Caco-2 (cell line): ENCODE measurements at places on chromosomes 2 and 18.

- DNase-seq: no peak
Observed at GRCh38 chr2:123513351-123513750, 511.7 kb upstream of the CNTNAP5 start.

DNA sequence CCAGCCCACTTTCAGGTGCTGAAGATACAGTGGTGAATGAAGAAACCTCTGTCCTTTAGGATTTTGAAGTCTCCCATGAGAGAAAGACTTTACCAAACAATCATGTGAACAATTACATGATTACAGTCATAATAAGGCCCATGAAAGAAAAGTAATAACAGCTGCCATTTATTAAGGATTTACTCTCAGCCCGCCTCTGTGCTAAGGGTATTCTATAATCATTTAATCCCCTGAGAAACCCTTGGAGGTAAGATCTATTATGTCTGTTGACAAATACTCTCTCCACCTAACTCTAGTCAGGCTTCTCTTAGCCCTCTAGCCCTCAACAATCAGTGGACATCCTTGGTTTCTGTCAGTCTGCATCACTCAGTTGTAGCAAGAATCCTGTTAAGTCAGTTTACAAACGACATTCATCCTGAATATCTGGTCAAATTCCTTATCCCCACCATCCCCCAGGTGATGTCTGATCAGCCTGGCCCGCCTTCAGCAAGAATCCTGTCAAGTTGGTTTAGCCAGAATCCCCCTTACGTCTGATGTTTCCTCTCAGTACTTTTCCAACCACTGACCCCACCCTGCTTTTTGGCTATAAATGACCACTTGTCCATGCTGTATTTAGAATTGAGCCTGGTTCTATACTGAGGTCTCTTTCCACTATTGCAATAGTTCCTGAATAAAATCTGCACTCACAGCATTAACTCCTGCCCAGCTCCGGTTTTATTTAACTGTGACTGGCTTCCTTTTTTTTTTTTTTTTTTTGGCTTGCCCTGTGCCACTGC lies 12.2 kb upstream of the SOCS6 start:
- DNase-seq: peak; percentile 61

GRCh38 chr2:43040084-43040854 lies 186.1 kb downstream of the ZFP36L2 start:
- peak; percentile 82 for DNase-seq

DNA sequence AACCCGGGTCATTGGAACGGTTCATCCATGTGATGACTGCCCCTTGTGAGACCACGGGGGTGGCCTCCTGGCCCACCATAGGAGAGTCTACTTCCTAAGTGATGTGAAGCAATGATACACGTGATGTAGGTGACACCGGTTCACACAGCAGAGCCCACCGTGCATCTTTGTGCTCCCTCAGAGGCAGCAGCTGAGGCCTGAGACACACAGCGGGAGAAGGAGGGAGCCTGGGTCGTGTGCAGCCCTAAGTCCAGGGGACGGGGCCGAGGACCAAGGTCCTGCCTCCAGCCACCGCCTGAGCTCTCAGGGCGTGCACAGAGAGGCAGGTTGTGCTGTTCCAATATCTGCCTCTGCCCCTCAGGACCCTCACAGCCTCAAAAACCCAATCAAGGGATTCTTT lies 377.2 kb upstream of the SALL3 start:
- no peak for DNase-seq

DNA sequence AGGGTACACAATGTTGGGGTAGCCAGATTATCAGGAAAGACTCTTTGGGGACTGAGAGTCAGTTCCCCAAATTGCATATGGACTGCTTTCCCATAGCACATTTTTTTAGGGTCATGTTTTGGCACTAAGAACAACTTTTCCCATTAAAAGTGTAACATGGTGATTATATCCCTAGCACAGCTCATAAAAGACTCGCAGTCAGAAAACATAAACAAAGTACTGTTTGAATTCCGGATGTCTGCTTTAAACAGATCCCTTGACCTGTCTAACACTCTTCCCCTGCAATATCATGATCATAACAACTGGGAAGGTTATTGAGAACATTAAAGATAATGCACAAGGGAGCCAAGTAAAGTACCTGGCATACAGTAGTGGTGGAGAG lies 262.2 kb downstream of the ASXL3 start:
- DNase-seq: no peak

GRCh38 chr2:147689220-147689909 lies 155.5 kb upstream of the ACVR2A start:
- no peak for DNase-seq

- no peak for DNase-seq
Observed at GRCh38 chr2:16729335-16729734, 63.7 kb upstream of the CYRIA start.

DNA sequence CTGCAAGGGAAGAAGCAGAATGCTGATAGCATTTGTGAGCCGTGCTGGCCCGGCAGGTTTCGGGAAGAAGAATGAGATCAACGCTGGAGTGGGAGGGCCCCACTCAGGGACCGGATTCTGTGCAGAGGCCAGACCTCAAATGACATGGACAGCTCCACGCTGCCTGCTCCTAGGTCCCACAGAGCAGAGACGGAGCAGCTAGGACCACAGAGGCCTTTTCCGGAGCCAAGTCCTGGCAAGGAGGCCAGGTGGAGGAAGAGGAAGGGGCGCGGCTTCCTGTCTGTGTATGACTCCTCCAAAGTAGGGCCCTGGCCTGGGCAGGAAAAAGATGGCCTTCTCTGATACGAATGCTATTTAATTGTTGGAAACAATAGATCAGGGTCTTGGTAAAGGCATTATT lies 139.9 kb downstream of the LRRC30 start:
- DNase-seq: no peak

DNA sequence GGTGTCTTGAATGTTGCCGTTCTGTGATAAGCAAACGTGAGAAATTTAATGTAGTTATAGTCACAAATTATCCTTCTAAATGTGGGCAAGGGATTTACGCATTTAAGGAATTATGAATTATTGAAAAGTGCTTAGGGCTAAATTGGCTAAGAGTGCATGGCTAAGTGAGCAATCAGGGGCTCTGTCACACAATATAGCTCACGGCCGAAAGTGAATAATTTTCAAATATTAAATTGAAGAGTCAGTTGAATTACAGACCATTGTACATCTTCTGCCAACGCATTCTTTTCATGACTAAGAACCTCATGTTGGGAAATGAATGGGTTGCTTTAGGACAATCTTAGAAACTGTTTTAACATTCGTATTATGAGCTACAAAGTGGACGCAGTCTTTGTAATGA lies 1832.9 kb upstream of the LRRTM1 start:
- no peak for DNase-seq

- no peak for DNase-seq
Observed at GRCh38 chr18:13279181-13280069, 60.9 kb downstream of the LDLRAD4 start.

DNA sequence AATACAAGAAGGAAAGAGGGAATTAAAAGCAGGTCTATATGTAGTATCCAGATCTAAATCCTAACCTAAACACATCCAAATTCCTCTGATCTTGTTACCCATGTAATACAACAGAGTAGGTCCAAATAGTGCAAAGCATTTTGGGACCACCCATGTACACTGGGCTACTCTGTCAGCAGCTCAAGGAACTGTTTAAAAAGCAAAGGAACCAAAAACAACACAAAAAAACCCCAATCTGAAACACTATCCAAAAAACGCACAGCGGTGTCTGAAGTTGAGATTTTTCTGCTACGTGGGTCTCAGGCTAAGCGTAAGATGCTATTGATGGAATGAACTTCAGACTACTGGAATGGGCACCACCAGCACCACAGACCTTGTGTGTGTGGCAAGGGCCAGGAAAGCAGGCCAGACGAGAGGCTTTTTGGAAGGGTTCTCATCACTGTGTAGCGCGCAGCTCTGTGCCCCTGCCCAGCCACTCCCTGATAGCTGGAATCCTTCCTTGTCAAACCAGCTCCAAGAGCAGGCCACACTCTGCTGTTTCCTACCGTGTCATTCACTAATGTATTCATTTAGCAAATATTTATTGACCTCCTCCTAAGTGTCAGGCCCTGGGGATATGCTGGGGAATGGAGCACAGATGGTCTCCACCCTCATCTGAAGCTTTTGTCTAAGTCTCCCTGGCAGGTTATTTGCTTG lies 101.4 kb downstream of the COLEC12 start:
- no peak for DNase-seq

- DNase-seq: no peak
Observed at GRCh38 chr2:109375656-109376055, 238.1 kb downstream of the SEPTIN10 start.

GRCh38 chr2:158667586-158667985 lies 127.5 kb upstream of the DAPL1 start:
- no peak for DNase-seq

- DNase-seq: no peak
Observed at GRCh38 chr2:158723921-158724802, 71.0 kb upstream of the DAPL1 start.

- DNase-seq: no peak
Observed at GRCh38 chr18:61549889-61550288, 216.7 kb downstream of the CDH20 start.

DNA sequence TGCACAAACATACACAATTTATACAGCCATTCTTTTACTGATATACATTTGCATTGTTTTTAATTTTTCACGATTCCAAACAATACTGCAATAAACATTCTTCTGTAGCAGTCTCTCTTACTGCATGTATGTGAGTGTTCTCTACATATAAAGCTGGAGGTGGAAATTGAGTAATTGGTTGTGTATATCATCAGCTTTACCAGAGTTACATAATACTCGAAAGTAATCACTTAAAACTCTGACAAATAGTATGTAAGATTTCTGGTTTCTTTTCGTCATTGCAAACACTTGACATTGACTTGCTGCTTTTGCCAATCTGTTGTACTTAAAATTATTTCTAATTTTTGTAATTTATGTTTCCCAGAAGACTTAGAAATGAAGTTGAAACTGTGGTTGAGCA lies 110.2 kb downstream of the TDRD15 start:
- no peak for DNase-seq

GRCh38 chr18:8661754-8662559 lies 43.4 kb upstream of the MTCL1 start:
- DNase-seq: peak; percentile 22

DNA sequence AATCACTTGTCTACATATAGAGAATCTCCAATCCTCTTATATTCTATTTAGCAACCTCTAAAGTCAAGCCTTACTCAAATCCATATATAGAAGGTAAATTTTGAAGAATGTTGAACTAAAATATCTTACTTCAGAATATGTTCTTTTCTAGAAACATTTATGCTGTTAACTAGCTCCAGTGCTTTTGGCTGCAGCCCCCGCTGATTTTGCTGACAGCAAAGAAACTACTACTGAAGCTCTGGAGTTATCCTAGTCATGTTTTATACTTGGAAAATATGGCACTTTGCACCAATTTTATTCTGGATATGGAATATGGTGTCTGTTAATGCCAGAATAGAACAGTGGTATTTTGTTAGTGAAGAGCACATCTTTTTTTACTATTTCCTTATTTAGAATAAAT lies 212.4 kb upstream of the FSIP2 start:
- DNase-seq: no peak
